ENCODE measurements at places on chromosomes 4 and X.

DNA sequence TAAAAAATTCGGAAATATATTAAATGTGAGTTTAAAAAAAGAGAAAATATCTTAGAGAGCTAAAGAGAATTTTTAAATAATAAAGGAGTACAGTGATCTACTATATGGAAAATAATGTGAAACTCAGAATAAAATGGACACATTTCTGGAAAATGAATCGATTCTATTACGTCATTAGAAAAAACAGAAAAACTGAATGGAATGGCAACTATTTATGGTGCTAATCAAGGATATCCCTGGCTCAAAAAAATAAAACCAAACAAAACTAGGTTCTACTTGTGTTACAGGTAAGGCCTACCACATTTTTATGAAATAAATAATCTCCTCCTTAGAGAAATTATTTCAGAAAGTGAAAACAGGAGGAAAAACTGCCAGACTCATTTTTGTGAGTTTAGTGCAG is 5.5 kb upstream of the SLC7A11 start:
- no peak for DNase-seq

DNA sequence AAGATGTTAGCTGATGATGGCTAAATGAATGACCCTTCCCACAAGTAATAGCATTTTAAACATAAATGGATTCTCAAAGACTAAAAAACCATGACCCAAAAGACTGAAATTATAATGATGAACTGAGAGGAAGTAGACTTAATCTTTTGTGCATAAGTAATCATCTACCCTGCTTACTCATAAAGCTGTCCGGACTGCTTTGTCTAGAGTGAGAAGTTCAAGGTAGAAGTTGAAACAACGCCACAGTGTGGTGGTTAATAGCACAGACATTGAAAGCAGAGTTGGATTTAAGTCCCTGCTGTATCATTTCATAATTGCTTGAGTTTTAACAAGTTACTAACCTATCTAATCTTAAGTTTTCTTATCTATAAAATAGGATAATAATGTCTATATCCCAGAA is 346.6 kb downstream of the CENPC start:
- no peak for DNase-seq

DNA sequence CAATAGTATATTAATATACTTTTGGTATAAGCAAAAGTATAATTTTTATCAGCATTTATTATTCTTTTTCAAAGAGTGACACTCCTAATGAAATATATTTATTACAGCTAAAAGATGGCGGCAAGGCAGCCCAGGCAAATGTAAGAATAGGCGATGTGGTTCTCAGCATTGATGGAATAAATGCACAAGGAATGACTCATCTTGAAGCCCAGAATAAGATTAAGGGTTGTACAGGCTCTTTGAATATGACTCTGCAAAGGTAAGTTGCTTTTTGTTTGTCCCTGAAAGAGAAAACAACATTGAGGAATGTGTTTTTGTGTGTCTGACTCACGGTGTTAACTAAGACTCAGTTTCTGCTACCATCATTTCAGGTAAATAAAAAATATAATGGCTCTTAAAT is 71.9 kb downstream of the PDLIM5 start:
- DNase-seq = no peak

- DNase-seq = no peak
Measured at GRCh38 chrX:15236146-15236545, 33.7 kb downstream of the ASB9 start.

- no peak for DNase-seq
Measured at GRCh38 chr4:146245246-146245645, 30.9 kb downstream of the REELD1 start.

GRCh38 chr4:37742149-37742548 is 56.0 kb upstream of the RELL1 start:
- DNase-seq = no peak

DNA sequence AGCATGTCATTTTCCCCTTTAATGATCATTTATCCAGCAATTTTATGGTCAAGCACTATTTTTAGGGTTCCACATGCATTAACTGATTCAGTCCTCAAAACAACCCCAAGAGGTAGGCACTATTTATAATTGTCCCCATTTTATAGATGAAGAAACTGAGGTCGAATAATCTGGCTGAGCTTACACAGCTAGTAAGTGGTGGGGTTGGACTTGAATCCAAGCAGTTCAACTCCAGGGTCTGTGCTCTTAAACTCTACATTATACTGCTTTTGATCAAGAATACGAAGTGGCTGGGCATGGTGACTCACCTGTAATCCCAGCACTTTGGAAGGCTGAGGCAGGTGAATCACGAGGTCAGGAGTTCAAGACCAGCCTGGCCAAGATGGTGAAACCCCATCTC is 3.2 kb upstream of the CHRNA9 start:
- no peak for DNase-seq

DNA sequence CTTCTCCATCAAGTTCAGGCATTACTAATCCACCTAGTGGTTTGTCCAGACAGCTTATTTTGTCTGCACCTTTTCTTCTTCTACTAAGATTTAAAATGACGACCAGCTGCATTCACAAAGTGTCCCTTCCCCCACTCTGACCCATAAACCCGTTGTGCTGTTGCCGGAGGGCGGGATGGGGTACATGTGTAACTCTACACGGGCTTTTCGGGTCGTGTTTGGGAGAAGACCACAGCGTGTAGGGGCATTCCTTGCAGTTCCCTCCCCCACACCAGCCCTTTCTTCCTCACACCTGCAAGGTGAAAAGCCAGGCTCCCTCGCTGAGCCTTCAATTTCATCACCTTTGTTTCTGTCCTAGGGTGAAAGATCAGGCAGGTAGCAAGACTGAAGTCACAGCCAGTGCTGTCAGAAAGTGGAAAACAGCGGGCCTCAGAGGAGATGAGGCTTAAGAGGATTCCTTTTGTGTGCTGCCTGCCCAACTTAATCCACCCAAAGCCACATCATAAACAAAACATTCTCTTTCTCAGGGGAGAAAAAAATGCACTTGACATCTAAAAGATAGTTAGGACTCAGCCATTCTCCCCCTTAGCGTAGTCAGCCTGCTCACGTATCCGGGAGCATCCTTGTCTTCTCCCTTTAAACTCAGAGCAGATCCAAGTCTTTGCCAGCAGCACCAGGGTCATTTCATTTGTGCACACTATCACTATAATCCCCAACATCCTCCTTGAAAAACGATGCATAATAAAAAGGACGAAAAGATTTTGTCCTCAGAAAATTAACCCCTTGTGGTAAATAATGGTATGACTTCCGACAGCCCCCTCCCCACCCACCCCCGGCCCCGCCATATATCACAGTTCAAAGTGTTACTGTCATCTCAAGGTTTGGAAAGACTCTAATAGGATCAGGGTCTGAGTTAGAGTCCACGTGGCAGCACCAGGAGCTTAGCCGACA is 599.0 kb downstream of the RAB28 start:
- DNase-seq = peak; percentile 48

All from retina (tissue), 1 donor.